ENCODE measurements at places on chromosomes 12 and 14.

- no peak for DNase-seq
Measured at GRCh38 chr12:106137530-106138356, 1.0 kb downstream of the NUAK1 start.

DNA sequence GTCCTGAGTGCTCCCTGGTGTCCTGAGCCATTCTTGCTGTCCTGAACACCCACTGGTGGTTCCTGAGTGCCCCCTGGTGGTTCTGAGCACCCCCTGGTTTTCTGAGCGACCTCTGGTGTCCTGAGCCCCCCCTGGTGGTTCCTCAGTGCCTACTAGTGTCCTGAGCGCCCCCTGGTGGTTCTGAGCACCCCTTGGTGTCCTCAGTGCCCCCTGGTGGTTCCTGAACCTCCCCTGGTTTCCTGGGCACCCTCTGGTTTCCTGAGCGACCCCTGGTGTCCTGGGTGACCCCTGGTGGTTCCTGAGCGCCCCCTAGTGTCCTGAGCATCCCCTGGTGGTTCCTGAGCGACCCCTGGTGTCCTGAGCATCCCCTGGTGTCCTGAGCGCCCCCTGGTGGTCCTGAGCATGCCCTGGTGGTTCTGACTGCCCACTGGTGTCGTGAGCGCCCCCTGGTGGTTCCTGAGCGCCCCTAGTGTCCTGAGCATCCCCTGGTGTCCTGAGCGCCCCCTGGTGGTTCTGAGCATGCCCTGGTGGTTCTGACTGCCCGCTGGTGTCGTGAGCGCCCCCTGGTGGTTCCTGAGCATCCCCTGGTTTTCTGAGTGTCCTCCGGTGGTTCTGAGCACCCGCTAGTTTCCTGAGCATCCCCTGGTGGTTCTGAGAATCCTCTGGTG lies 473.1 kb downstream of the TMEM121 start:
- no peak for DNase-seq

GRCh38 chr14:70061108-70061507 lies 127.6 kb downstream of the SLC8A3 start:
- DNase-seq = no peak

DNA sequence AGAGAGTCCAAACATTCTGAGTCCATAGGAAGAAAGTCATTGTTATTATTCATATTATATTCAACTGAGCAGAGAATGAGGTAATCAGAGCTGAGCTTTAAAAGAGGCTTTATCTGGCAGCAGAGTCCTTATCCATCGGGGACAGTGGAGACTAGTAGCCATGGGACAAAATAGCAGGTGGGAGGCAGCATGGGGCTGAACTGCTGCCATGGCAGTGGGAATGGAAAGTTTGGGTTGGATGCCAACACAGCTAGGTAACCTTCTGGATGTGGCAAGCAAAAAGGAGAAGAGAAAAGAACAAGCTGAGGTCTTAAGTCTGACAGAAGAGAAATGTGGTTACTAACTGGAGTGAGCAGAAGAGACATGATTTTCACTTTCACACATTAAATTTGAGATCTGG lies 71.0 kb upstream of the CDKN3 start:
- no peak for DNase-seq

DNA sequence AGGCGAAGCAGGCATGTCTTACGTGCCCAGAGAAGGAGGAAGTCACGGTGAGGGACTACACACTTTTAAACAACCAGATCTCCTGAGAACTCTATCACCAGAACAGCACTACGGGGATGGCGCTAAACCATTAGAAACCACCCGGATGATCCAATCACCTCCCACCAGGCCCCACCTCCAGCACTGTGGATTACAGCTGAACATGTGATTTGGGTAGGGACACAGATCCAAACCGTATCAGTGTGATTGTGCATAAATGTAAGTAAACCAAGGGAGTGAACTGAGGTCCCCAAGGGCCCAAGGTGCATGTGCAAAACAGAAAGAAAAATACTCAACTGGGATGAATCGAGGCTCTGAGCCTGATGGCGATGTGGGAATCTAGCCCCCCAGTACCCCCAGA lies 134.2 kb downstream of the DICER1 start:
- DNase-seq = no peak

DNA sequence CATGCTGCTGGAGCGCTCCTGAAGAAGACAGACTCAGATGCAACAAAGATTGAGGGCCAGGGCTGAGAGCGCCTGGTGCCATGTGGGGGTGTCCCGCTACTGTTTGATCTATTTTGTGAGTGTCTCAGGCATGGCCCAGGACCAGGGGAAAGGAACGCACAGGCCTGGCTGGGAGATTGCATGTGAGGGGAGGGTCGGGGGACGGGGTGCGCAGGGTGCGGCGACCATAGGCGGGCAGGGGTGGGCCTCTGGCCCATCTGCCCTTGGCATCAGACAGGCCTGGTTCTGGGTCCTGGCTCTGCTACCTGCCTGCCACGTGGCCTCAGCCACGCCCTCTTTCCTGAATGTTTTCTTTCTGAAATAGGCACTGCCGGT lies 47.5 kb downstream of the BEGAIN start:
- no peak for DNase-seq

- DNase-seq = no peak
Measured at GRCh38 chr12:47892819-47893218, 12.0 kb downstream of the VDR start.

GRCh38 chr14:59511916-59512575 lies 27.7 kb downstream of the JKAMP start:
- no peak for DNase-seq

DNA sequence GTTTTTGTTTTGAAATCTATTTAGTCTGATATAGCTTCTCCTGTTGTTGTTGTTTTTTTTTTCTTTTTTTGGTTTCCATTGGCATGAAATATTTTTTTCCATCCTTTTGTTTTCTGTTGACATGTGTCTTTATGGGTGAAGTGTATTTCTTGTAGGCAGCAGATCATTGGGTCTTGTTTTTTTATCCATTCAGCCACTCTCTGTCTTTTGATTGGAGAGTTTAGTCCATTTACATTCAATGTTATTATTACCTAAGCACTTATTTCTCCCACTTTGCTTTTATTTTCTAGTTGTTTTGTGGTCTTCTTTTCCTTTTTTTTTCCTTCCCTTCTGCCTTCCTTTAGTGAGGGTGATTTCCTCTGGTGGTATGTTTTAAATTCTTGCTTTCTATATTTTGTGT lies 193.6 kb upstream of the TMEM260 start:
- no peak for DNase-seq

- DNase-seq = peak; percentile 43
Measured at GRCh38 chr14:51507511-51507905, 144.2 kb upstream of the FRMD6 start.

DNA sequence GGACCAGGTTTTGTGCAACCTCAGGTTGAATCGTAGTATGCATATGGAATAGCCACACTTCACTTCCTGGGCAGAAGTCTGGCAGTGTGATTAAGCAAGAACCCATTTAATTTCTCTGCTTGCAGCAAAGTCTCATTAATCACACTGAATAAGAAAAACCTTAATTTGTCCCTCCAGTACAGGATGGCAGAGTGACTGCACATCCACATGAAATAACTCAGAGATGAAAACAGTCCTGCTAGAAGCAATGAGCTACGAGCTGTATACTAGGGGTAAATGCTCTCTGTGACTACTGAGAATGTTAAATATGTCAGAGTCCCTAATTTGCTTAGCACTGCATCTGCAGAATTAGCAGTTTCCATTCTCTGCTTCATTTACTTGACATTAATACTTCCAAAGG lies 88.9 kb downstream of the ACSS3 start:
- no peak for DNase-seq

DNA sequence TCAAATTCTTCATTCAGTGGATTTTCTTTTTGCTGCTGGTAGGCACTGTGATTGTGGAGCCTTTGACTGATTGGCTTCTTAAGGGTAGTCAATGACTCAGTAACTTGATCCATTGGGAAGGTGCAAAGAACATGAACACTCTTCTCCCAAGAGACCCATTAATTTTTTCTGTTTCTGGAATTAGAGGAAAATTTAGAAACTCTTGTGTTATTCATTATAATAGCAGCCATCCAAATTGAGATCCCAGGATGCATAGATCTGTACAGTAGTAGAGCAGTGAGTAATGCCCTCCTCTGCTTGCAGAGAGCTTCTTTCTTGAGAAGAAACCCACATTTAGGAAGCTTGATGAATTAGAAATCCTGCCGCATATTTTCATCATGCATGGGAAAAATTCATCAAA lies 63.9 kb downstream of the MYRFL start:
- peak; percentile 67 for DNase-seq

GRCh38 chr14:32706721-32707519 lies 231.8 kb upstream of the NPAS3 start:
- DNase-seq = no peak

GRCh38 chr12:125794401-125794800 lies 729.2 kb downstream of the AACS start:
- no peak for DNase-seq

DNA sequence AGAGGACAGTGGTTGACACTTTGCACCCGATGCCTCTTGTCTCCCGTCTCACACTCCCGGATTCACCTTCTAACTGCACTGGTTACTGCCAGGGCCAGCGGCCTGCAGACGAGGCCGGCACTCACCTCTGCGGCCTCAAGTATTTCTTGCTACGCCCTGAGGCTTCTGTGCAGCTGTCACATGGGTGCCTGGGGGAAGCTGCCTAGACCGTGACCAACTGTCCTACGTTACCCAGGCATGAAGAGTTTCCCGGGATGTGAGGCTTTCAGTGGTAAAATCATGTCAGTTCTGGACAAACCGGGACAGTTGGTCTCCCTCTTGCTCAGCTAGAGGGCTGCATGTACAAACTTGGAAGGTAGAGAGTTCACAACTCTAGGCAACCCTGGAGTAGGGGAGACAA lies 274.5 kb downstream of the GLT1D1 start:
- DNase-seq = no peak

DNA sequence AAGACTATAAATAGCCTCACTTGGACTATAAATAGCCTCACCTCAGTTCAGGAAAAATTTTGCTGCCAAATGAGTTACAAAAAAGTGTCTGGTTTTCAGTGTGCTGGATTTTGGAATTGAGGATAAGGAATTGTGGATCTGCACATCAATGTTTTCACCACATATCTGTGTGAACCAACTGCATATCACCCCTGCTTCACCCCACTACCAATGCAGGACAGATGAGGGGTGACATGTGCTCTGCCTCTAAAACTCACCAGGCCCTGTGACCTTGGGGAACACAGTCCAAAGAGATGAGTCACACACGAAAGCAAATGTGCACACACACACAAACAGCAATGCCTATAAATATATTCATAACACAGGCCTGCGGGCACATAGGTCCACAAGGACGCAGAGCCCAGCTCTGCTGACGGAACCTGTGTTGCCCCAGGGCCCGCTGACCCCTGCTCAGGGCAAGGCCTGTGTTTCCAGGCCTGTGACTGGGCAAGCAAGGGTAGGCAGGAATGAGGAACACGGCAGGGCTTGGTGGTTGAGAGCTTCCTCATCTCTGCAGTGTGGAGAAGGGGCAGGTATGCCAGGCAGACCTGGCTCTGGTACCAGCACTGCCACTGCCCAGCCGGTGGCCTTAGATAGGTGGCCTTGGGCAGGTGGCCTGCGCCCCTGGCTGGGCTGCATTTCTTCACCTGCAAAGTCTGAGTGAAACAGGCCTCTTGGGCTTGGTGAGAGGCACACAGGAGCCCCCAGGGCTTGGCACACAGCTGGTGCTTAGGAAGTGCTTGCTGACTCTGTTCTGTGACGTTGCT lies 82.4 kb downstream of the ARL6IP4 start:
- DNase-seq = peak; percentile 64

DNA sequence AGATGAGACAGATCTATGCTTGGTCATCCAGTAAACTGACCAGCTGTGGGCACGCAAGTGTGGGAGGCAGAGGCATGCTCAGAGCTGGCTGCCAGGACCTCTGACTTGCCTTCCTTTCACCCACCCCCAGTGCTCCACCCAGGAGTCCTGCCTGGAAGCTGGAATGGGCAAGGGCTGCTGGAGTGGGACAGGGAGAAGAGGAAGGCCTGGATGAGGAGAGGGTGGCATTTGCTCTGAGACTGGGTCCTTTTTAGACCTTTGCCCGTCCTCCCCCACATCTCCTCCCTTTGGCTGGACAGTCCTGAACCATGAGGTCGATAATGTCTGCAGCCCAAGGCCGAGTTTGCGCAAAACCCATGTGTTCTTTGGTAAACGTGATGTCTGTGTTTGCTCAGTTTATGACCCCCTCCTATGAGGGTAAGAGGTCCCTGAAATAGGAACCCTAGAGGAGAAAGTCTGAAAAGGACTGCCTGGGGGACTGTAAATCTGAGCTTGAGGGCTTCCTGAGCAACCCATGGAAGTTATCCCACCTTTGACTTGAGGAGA lies 3.8 kb upstream of the INHBE start:
- no peak for DNase-seq

- DNase-seq = no peak
Measured at GRCh38 chr14:64201921-64202545, 92.1 kb downstream of the ESR2 start.

DNA sequence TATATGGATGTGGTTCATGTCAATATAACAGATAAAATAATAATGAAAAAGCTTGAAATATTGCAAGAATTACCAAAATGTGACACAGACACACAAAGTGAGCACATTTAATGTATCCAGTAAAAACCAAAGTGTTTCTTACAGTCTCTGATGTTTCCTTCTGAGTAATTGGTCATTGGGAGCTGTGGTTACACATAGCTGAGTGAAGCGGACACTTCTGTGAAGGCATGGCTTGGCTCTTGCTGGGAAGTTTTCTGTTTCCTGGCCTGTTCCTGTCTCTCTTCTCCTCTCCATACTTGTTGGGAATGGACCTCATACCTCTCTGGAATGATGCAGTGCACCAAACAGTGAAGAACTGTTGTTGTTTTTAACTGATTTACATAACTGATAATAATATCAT lies 117.3 kb downstream of the BICD1 start:
- no peak for DNase-seq

DNA sequence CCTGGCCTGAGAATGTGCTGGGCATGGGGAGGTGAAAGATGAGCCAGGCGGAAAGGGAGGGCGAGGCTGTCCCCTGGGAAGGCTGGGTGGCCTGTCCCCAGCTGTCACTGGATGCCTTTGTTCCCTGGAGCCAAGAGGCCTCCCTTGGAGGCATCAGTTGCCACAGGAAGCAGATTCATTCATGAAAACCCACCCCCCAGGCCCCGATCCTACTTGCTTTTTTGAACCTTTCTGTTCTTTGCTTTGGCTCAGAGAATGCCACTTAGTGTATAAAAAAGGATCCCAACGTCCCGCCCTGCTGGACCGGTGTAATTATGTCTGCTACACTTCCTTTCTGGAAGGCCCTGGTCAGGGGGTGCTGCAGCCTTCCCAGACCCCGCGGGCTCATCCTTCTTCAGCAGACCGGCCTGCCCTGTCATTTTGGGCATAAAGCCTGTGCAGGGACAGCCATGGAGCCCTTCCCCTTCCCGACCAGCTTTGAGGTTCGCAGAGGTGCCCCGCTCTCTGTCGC lies 220.2 kb downstream of the SLC41A2 start:
- DNase-seq = no peak

DNA sequence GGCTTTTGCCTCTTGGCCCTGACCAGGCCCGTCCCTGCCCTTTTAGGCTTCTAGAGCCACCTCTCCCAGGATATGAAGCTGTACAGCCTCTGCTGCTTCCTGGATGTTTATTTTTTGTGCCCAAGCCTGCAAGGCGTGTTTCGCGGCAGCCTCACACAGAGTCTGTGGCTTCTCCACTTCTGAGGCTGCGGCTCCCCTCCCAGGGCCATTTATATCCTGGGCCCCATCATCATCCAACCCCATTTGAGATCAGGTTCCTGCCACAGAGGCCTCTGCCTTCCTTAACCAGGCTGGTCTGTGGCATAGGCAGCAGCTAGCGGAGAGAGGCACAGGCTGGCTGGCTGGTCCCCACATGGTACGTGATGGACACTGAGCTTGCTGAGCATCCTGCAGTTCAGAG lies 114.1 kb upstream of the PWP1 start:
- DNase-seq = no peak

GRCh38 chr14:39315859-39316444 lies 82.2 kb downstream of the MIA2 start:
- DNase-seq = no peak

Measured in fibroblast of skin of right quadriceps (primary cell).